Caudate nucleus (tissue), 63 donors: ENCODE measurements at places on chromosomes 5 and 9.

- DNase-seq = no peak
These were observed 50.7 kb upstream of the ARRDC3 start for GRCh38 chr5:91433861-91434260.

- no peak for DNase-seq
These were observed 103.5 kb downstream of the GCNT1 start for GRCh38 chr9:76562511-76562911.

DNA sequence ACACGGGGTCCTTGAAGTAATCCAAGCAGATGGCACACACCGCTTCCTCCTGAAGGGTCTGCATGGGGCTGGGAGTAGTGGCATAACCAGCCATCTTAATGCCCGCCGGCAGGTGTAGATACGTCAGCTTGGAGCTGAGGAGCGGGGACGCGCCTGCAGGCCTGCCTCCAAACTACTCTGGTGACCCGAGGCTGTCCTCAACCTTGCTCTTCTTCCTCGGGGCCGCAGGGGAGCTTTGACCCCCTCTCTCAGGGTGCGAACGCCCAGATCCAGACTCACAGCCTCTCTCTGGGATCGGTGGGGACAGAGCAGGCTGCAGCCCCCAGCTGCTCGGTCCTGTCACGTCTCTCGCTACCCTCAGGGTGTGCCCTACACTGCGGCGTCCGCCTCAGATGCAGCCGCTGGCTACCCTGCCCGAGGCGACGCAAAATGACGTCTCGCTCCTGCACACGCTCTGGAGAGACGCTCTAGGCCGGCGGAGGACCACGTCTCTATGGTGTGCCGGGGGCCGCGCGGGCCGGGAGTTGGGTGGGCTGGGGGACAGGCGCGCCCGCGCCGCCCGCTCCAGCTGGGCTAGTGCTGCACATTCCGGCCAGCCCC, at the start of gene TRIM52:
Gene TRIM52, minus strand, starts transcription at position 424 of the 600 bp plus-strand sequence. Its CDS starts 330 bp downstream, at position 94.
- DNase-seq = no peak

GRCh38 chr9:71819115-71819739, 50.9 kb upstream of the CEMIP2 start:
- DNase-seq = no peak

DNA sequence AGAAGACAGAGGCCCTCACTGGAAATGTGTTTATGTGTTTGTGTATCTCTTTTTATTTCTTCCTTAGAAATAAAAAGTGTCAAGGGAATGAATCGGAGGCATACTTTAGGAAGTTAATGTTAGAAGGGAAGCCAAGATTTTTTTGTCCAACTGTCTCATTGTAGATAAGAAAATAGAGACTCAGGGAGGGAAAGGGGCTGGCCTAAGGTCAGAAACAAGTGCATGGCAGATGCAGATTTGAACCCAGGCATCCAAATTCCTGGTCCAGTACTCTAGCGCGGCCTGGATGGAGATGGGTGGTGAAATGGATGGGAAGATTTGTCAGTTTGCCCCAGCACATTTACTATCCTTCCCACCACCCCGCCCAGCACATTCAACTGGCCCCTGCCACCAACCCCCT, 19.8 kb upstream of the TNIP1 start:
- DNase-seq = no peak

DNA sequence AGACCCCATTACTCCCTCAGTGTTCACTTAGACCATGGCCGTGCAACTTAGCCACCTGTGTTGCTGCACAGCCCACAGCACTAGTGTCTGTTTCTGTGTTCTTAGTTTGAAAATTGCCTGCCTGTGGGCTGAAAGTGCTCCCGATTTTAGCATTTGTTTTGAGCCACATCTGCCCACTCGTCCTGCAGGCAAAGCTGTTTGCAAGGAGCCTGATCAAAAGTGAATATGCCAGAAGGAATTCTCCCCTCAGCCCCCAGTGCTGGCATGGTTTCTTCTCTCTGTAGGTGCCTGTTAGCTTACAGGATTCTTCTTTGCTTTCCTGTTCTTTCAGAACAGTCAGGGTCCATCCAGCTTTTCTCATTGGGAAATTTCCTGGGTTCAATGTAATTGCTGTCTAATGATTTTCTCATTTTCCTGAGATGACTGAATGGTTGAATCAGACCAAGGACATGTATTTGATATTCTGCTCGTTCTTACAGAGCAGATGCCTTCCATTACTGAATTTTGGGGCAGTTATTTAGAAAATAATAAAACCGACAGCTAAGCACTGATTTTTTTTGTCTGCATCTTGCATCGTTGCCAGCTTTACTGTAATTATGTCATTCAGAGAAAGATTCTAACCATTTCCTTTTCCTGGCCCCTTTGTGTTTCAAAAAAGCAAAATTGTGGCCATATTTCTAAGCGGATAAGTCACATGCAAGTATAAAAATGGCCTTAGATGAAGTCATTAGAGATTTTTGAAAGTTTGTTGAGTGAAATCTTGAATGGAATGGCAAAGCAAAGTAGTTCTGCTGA, 111.1 kb upstream of the CKMT2 start:
- no peak for DNase-seq

- no peak for DNase-seq
These were observed 204.9 kb upstream of the GAS1 start for GRCh38 chr9:87152256-87152655.

GRCh38 chr5:126777257-126777974, 480 bp downstream of the LMNB1 start:
- peak; percentile 54 for DNase-seq
